ENCODE measurements at places on chromosomes 7 and 10. TPM values are rescaled to one million over a fixed set of nuclear protein-coding genes. Genes with fewer than 3 reads are reported as not detected.
A peak's percentile ranks its signal among the peaks of the same experiment; 100 is the strongest.

GIMAP1 gene
- total RNA-seq = 0.10 TPM

DLX5 gene
- total RNA-seq = not detected

BEND7 gene
- total RNA-seq = 13.8 TPM

UBN2 gene
- total RNA-seq = 14.8 TPM

ITPRID1 gene
- not detected for total RNA-seq

GRCh38 chr7:159070431-159071148 lies 74.1 kb downstream of the VIPR2 start:
- no peak overlapping the region for H3K4me3 ChIP-seq
- H3K4me1 ChIP-seq = no peaks in the 10 kb centered on the region
- no peaks in the 10 kb centered on the region for H3K27me3 ChIP-seq
- no peaks in the 10 kb centered on the region for H3K36me3 ChIP-seq
- no peak for DNase-seq

DNA sequence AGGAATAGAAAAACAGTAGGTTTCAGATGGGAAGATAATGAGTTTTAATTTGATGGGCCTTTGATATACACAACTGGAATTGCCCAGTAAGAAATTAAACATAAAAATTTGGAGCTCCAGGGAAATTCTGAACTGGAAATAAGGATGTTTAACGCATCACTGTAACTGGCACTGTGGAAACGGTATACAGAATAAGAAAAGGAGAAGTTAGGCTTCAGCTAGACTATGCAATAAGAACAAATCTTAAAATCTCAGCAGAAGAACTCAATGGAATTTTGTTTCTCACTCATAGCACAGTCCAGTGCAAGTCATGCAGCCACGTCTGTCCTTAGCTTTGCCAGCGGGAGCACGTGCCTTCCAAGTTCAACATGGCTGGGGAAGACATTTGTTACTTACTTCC lies 52.9 kb upstream of the FGL2 start:
- no peak for DNase-seq
- H3K4me1 ChIP-seq = no peaks in the 10 kb centered on the region
- H3K27me3 ChIP-seq = no peaks in the 10 kb centered on the region
- no peaks in the 10 kb centered on the region for H3K36me3 ChIP-seq
- H3K4me3 ChIP-seq = no peak overlapping the region

DNA sequence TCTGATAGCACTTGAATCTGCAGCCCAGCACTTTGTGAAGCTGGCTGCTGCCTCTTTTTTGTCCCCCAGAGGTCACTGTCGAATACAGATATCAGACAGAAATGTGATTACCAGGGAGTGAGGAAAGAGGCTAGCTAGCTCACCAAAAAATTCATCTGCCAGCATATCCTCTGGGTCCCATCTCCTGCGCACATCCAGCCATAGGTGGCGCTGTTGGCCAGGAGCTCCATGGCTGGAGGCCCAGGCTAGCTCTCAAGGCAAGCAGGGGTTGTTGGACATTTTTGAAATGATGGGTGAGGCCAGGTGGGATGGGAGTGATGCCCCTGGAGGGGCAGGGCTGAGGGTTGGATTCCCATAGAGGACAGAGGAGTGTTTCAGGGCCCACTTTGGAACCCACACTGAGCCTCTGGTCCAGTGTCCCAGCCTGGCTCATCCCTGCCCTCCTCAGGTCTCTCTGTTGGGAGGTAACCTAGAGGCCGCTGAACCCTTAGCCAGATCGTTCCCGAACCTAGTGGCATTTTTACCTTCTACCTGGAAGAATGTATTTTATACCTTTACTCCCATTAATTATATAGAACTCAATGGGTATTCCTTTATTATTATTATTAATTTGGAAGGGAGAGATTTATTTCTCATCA lies 14.8 kb downstream of the DPCD start:
- DNase-seq = peak; percentile 71
- no peak overlapping the region for H3K27ac ChIP-seq

GRCh38 chr7:2242541-2243429 lies 759 bp downstream of the NUDT1 start:
- no peaks in the 10 kb centered on the region for H3K27me3 ChIP-seq
- DNase-seq = no peak
- H3K36me3 ChIP-seq = peaks cover 9% of the 10 kb centered on the region
- peak overlapping the region; percentile 74 for H3K4me3 ChIP-seq

DNA sequence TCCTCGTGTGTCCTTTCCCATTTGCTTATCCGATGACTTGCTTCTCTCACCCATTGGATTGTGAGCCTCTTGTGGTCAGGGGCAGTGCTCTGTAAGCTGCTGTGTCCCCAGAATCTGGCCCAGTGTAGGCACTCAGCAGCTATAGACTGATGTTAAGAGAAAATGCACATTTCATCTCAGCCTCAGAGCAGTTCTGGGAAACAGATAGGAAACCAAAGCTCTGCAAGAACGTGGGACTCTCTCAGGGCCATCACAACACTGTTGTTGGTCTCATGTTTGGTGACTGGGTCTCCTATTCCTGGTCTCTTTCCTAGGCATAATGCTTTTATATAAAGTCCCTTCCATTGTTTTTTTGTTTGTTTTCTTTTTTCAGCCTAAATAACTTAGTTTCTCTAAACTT lies 141.2 kb downstream of the ST7 start:
- no peaks in the 10 kb centered on the region for H3K27me3 ChIP-seq
- H3K27ac ChIP-seq = no peak overlapping the region
- no peak overlapping the region for H3K4me3 ChIP-seq
- H3K36me3 ChIP-seq = no peaks in the 10 kb centered on the region

DNA sequence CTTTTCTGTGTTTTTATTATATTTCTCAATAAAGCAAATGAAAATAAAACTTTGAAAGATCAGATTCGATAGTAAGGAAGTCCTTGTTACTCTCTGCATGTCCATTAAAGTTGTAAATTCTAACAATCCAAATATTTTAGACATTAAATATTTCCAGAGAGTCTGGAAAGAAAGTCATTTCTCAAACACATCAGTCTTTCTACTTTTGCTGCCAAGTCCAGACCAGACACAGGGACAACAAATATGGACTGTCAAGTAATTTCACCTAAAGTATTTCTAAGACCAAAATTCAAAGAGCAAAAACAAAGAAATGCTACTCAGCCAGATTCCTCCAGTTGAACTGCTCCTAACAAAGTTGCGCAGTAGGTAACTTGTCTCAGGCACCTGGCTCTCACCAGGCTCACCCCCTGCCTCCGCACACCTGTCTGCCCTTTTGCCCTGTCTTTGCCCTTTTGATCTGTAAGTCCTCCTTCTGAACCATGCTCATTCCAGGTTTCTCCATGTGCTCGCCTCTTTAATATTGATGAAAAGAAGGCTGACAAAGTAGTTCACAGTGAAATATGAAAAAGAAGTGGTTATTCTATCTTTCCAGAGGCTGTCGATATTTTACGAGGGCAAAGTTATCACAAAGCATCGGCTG lies 300.5 kb downstream of the C7orf25 start:
- no peak overlapping the region for H3K27ac ChIP-seq
- DNase-seq = no peak
- H3K27me3 ChIP-seq = no peaks in the 10 kb centered on the region
- H3K4me3 ChIP-seq = no peak overlapping the region
- no peaks in the 10 kb centered on the region for H3K4me1 ChIP-seq

DNA sequence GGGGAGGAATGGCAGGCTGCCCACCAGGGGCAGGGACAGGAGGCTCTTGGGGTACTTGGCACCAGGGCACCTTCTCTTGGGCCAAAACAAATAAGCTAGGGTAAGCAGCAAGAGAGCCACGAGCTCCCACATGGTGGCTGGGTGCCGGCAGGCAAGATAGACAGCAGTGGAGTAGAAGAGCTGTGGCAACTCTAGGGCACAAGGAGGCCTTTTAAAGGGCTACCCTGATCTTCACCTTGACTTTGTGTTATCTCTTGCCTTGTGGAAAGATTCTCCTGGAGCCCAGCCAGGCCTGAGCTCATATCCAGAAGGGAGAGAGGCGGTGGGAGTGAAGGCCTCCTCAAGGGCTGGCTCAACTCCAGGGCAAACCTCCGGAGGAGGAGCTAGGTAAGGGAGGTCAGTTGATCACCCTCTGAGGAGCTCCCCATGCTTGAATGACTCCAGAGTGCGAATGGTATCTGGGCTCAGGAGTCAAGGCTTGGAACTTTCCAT lies at the start of gene CYP17A1:
Gene CYP17A1 (minus strand): TSS at position 184 of the 492 bp plus-strand sequence. CDS start 52 bp downstream, at position 132.
- no peak for DNase-seq
- H3K36me3 ChIP-seq = no peaks in the 10 kb centered on the region
- H3K4me1 ChIP-seq = no peaks in the 10 kb centered on the region

DNA sequence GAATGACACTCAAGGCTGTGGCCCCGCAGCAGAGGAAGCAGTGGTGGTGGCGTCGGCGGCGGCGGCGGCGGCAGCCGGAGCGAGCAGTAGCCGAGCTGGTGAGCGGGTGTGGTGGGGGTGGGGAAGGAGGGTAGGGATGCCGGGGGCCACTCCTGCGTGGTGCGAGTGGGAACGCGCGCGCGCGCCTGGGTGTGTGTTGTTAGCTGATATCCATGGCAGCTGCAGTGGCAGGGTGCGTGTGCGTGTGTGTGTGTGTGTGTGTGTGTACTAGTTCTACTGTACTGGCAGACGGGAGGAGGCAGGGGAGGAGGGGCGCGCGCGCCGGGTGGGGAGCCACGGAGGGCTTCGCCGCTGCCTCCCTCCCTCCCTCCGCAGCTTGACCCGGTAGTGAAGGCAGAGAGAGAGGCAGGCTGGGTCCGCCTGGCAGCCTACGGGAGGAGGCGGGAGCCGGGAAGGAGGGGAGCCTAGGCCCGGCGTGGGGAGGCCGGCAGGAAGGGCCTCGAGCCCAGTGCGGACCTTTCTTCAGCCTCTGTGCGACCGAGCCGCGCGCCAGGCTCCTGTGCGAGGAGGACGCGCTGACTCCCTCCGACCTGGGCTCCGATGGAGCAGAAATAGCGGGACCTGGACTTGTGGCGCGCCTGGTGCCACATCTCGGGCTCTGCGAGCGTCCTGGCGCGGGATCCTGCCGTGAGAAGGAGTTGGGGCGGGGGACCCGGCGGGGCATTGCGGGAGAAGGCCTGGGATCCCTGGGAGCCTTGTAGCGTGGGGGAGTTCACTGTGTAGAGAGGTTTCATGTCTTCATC lies at the start of gene MAGI2:
Gene MAGI2 (minus strand): TSS at position 110 of the 803 bp plus-strand sequence. CDS start 347 bp downstream, outside the sequence.
- no peak for DNase-seq
- H3K4me1 ChIP-seq = no peaks in the 10 kb centered on the region
- no peak within 1 kb of the TSS for H3K27ac ChIP-seq
- no peaks in the 10 kb centered on the region for H3K36me3 ChIP-seq
- H3K27me3 ChIP-seq = no peaks in the 10 kb centered on the region

DNA sequence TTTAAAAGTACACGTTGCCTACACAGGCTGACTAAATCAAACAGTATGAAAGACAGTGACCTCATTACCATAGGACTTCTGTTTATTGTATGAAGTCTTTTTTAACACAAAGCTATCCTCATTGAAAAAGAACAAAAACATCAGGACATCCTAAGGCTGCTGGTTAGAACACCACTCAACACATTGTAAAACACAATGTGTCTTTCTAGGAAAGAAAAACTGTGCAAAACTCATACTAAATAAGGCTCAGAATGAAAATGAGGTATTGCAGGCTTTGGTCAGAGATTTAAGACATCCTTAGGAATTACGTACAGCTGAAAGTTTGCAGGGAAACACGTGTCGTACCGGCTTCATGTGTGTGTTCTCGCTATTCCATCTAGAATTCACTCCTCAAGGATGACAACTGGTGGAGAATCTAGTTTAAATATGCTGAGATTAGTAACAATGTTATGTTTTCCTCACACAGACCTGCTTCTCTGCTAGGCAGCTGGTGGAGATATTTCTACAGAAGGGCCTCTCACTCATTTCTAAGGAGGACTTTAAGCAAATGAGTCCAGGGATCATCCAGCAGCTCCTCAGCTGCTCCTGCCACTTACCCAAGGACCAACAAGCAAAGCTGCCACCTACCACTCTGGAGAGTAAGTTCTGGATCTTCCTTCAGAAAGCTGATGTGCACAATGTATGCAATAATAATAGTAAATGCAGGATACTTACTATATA lies 29.3 kb downstream of the SLC39A12 start:
- no peak overlapping the region for H3K4me3 ChIP-seq
- peaks cover 29% of the 10 kb centered on the region for H3K4me1 ChIP-seq
- 0 out of 2 replicates have a peak, but pooled peaks cover 5% of the 10 kb centered on the region for H3K27me3 ChIP-seq
- no peak overlapping the region for H3K27ac ChIP-seq
- DNase-seq = no peak
- H3K36me3 ChIP-seq = no peaks in the 10 kb centered on the region

- H3K27me3 ChIP-seq = peaks cover 63% of the 10 kb centered on the region
- H3K4me3 ChIP-seq = no peak overlapping the region
- DNase-seq = no peak
- H3K36me3 ChIP-seq = no peaks in the 10 kb centered on the region
- H3K27ac ChIP-seq = no peak overlapping the region
Measured at GRCh38 chr10:6507311-6507710, 72.8 kb downstream of the PRKCQ start.

GRCh38 chr10:43647576-43647975 lies 1.1 kb downstream of the ZNF32 start:
- H3K27ac ChIP-seq = no peak overlapping the region
- H3K27me3 ChIP-seq = no peaks in the 10 kb centered on the region
- H3K36me3 ChIP-seq = no peaks in the 10 kb centered on the region
- DNase-seq = no peak

DNA sequence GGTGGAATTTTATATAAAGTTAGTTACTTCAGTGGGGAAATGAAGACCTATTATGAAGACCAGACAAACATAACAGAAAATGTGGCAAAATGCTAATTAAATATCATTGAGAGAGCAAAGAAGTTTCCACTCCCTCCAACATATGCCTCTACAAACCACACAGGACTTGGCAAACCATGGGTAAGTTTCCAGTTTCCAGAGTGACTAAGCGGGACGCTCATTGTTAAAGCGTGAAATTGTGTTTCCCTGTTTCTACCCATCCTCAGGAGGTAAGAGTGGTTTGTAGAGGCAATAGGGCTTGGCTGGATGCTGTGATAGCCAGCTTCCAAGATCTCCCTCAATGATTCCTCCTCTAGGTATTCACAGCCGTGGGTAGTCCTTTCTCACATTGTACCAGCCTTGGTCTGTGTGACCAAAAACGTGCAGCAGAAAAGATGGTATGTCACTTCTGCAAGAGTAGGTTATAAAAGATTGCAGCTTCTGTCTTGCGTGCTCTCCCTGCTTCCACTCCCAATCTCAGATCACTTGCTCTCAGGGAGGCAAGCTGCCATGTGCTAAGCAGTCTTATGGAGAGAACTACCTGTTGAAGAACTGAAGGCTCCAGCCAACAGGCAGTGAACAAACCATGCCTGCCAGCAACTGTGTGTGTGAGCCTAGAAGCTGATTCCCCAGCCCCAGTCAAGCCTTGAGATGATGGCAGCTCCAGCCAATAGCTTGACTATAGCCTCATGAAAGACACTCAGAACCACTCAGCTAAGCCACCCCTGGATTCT lies 35.7 kb downstream of the CBX3 start:
- H3K36me3 ChIP-seq = no peaks in the 10 kb centered on the region
- no peak overlapping the region for H3K4me3 ChIP-seq
- no peak overlapping the region for H3K27ac ChIP-seq
- H3K4me1 ChIP-seq = no peaks in the 10 kb centered on the region
- no peaks in the 10 kb centered on the region for H3K27me3 ChIP-seq
